ENCODE measurements at places on chromosomes 13 and 19.

GRCh38 chr13:27704681-27705080, 83.0 kb downstream of the POLR1D start:
- DNase-seq, result no peak

DNA sequence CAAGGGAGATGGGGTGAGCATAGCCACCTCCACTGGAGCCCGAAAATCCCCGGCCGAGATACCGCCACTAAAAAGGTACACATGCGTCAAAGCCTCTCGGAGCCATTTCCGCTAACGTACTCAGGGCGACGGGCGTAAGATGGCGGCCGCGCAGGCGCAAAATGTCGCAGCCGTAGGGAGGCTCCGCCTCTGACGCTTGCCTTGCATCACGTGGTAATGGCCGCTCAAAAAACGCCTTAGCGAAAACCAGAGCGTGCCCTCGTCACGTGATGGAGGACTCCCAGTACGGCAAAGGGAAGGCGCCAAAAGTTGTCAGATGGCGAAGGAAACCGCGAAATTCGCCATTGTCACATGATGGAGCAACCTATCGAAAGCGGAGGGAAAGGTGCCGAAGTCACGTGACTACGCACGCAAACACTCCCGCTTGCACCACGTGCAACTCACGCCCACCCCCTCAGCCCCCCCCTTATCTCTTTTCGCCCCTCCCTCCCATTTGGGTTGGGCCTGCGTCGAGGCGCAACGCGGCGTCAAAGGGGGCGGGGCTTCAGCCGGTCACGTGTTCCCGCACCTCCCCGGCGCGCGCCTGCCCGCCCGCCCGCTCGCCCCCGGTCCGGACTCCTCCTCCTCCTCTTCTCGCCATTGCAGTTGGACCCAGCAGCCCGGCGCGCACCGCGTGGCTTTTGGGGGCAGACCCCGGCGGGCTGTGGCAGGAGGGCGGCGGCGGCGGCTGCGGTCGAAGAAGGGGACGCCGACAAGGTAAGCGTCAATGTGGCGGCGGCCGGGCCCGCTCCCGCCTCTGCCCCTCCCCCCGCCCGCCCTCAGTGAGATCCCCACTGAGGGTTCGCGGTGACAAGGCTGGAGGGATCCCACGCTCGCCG, at the start of gene ILF3:
ILF3 (plus strand) TSS at position 615 of the 878 bp plus-strand sequence. CDS start 16,260 bp downstream, outside the sequence.
- peak; percentile 97 for DNase-seq

DNA sequence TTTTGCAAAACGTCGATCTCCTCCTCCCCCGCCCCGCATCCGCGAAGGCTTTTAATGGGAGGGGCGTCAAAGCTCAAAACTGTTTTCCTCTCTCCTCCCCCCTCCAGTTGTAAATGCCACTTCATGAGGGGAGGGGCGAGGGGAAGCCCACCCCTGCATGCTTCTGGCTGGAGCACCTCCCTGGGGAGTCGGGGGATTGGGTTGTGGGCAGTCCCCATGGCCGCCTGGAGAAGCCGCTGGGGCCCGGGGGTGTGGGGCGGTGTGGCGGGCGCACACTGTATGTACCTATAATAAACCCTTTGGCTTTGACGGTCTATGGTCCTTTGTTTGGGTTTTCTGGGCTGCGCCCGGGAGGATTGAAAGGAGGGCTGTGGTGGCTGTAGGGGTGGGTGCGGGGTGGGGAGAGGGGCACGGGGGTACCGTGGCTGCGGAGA, 505 bp upstream of the SHKBP1 start:
- DNase-seq, result no peak

DNA sequence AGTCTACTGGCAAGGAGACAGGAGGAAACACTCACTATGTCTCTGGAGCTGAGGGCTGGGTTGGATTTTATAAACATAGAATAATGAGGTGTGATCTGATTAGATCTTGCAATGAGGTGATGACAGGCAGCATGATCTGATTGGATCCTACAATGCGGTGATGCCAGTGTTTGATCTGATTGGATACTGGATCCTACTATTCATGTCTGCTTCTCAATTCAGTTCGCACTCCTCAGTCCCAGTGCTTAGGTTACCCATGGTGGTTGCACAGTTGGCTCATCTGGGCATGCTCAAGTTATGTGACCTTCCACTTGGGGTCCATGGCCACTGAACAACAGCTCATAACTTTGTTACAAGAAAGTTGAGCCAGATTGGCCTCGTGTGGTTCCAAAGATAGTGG, 469.5 kb downstream of the TSHZ3 start:
- no peak for DNase-seq

DNA sequence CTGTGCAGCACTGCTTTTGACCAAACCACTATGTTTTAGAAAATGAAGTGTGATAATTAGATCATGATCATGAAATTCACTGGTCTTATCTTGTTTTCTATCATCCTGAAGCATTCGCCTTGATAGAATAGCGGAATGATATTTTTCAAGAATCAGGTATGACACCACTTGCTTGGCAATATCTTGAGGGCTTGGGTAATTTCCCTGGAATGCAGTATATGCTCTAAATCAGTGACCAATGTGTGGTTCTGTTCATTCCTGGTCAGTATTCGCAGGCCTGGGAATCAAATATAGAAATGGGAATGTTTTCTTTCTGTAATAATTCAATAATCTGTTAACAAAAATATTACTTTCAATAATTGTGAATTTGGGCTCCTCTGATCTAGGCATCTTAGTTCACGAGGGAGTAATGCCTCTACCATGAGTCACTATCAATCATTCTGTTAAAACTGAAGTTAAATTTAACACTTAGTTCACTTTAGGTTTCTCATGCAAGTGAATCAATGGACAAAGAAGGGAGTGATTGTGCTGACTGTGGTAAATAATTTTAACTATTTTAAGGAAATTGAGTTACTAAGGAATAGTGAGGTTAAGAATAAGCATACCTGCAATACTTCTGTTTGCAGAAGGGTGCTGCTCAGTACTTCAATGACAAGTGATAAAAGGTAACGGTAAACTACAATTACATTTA, 137.9 kb downstream of the PCDH20 start:
- DNase-seq, result no peak

GRCh38 chr13:98657506-98658085, 80.7 kb upstream of the STK24 start:
- no peak for DNase-seq

DNA sequence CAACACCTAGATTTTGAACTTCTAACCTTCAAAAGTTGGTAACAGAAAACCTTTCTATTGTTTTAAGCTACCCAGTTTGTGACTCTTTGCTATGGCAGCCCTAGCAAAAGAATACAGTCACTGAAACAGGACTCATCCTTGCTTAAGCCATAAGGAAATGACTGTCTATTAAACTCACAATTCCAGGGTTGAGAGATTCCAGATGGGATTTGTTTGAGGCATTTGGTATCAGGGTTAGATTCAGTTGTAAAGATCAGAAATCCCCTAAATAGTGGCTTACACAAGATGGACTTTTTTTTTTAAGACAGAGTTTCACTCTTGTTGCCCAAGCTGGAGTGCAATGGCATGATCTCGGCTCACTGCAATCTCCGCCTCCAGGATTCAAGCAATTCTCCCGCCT, 41.1 kb upstream of the RGCC start:
- DNase-seq, result no peak

Measured in stimulated activated effector memory CD8-positive, alpha-beta T cell treated with anti-CD3 and anti-CD28 coated beads, Interleukin-12 subunit alpha, Interleukin-12 subunit beta, amount 100 ng/mL, for 72 hours (primary cell).